ENCODE measurements at places on chromosomes 5 and 9. TPM values are rescaled to one million over a fixed set of nuclear protein-coding genes. Genes with fewer than 3 reads are reported as not detected.

CCDC192 gene
- total RNA-seq, result not detected

PPP2R2B gene
- total RNA-seq, result 0.19 TPM

CYSRT1 gene
- 0.41 TPM for total RNA-seq

CCDC183 gene
- 0.48 TPM for total RNA-seq

SHISAL2B gene
- total RNA-seq, result not detected

WNK2 gene
- 0.06 TPM for total RNA-seq

IFNA16 gene
- not detected for total RNA-seq

PCDHGB1 gene
- 0.82 TPM for total RNA-seq

SLC34A1 gene
- not detected for total RNA-seq

RNF44 gene
- total RNA-seq, result 12.6 TPM

RIC1 gene
- 36.7 TPM for total RNA-seq

SH2D3C gene
- 94.0 TPM for total RNA-seq

DRD1 gene
- total RNA-seq, result not detected

ENTPD2 gene
- not detected for total RNA-seq

BARX1 gene
- total RNA-seq, result not detected

HCN1 gene
- total RNA-seq, result not detected

LRRC26 gene
- total RNA-seq, result not detected

GRCh38 chr9:131277287-131277909 lies 1.1 kb upstream of the FAM78A start:
- DNase-seq, result no peak

- no peak for DNase-seq
These were observed 779.4 kb downstream of the SEMA5A start for GRCh38 chr5:8766448-8766847.

- no peak for DNase-seq
These were observed 72.0 kb upstream of the STXBP1 start for GRCh38 chr9:127539982-127540663.

DNA sequence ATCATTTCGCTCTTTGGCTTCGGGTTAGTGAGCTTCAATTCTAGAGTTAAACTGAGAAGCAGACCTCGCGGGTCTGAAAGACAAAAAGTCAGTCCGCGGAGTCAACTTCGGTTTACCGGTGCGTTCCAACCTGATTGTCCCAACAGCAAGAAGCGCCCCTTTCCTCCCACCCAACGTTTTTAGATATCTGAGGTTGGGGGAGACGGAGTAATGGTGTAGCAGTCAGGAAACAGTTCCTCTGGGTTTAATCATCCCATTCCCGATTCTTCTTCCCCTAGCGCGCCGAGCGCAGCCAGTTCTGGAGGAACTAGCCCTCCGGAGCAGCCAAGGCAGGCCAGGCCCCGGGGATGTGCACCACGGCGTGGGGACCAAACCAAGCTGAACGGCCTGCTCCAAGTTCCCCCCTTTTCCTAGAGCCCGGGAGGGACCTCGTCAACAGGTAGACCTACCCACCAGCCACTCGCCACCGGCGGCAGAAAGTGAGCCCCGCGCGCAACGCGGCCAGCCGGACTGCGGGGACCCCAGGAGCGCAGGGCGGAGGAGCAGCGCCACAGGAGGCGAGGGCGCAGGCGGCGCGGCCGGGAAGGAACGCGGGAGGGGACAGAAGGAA lies 622 bp upstream of the ISL1 start:
- no peak for DNase-seq

DNA sequence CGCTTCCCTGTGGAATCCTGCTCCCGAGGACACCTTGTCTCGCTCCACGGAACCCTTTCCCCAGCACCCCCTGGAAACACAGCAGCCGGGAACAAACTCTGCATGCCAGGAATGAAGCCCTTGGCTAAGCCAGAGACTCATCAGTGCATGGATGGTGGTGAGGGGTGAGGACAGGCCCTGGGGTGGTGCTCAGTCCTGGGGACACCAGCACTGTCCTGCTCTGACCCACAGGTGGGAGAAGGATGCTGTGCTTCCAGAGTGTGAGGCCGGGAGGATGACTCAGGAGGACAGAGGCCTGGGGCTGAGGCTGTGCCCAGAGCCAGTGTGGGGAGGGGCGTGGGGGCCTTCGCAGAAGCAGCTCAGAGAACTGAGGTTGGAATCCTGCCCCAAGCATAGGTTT lies 11.2 kb upstream of the EGR1 start:
- no peak for DNase-seq

DNA sequence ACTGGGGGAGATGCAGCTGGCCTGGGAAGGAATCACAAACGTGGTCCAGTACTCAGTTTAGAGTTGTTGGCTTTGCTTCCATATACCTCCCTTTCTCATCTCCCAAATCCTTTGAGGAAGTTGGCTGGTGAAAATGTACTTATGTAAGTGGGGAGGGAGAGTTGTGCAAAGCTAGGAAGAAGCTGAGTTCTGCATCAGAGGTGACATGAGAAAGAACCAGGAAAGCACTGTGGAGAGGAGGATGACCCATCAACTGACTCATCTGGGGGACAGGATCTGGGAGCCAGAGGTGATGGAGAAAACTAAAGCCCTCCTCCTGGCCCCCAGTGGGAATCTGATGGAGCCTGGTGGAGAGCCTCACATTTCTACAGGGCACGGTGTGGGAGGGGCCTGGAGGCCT lies 16.2 kb downstream of the KCNMB1 start:
- no peak for DNase-seq

- DNase-seq, result no peak
These were observed 188.7 kb downstream of the FBXL17 start for GRCh38 chr5:108193021-108193795.

GRCh38 chr9:135478829-135479468 lies 633 bp upstream of the PPP1R26 start:
- DNase-seq, result no peak

DNA sequence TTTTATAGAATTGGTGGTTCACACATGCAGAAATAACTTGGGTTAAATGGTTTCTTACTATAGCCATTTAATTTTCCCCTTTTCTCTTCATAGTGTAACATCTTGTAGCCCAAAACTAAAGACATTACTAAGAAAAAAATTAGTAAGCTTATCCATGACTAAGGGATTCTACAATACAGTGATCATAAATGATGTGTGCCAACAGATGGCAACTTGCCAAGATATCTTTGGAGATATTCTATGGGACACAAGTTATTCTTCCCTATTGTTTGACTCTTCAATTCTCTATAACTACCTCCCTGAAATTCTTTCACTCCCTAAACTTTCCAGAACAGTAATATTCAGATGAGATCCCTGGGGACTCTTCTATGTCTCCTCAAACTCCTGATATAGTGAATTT lies 580.6 kb downstream of the PTPRD start:
- DNase-seq, result no peak

- no peak for DNase-seq
These were observed 52.4 kb downstream of the SEC61B start for GRCh38 chr9:99274495-99274894.

DNA sequence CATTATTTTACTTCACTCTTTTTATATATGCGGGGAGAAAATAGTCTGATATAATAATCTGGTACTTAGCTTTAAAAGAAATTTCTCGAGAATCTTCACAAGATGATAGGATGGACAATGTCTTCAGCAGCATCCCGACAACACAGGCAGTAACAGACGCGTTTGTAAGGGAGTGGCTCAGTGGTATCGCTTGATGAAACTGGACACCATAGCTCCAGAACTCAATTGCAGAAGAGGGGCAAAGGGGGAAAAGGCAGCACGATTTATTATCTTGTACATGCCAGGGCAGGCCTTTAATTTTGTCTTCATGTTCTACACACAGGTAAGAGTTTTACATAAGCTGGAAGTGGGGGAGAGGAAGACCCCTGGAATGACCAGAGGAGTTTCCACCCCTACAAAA lies 15.7 kb downstream of the IL4 start:
- DNase-seq, result no peak

GRCh38 chr5:115179394-115180164 lies 9.9 kb upstream of the TRIM36 start:
- DNase-seq, result no peak

DNA sequence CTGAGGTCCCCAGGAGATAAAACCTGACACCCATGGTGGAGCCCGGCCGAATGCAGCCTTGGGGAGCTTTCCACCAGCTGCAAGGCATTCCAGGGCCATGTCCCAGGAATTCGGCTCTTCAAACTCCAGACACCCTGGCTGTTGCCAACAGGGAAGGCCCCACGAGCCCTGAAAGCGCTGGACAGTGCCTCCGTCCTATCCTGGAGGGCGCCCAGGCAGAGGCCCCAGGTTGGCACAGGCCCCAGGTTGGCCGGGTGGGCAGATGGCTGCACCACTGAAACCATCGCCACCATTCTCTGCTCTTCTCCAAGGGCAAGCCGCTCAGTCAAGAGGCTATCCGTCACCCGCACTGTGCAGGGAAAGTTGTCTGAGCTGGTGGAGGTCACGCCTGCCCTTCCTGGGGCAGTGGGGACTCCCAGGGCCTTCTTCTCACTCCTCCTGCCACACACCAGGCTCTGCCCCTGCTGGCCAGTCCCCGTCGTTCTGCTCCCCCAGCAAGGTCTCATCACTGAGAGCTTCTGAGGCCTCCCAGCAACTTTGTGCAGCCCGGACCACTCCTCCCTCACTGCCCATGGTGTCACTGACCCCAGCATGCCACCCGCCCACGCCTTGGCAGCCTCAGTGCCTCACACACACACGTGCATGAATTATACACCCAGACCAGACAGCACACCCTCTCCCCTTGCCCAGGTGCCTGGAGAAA lies 21.2 kb downstream of the SLC6A3 start:
- no peak for DNase-seq

- no peak for DNase-seq
These were observed 19.5 kb downstream of the MARCHF6 start for GRCh38 chr5:10372726-10373709.

GRCh38 chr5:72185496-72186329 lies 78.4 kb downstream of the MAP1B start:
- no peak for DNase-seq

GRCh38 chr5:69078921-69079540 lies 14.8 kb upstream of the SLC30A5 start:
- no peak for DNase-seq

DNA sequence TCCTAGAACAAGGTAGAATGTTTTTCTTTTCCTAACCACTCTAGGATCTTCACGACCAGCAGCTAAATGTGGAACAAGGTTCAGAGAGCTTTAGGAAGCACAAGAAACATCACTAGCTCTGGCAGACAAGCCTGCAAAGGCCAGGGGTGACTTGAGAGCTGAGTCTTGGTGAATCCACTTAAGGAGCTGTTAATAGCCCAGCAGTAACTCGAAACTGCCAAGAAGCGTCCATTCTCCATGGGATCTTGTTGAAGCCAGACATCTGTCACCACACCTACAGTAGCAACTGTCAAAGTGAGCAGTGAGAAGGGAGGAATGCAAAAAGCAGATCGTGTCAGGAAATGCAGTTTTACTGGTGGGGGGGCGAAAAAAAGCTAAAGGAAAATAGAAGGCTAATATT lies 87.2 kb downstream of the ATPSCKMT start:
- no peak for DNase-seq

DNA sequence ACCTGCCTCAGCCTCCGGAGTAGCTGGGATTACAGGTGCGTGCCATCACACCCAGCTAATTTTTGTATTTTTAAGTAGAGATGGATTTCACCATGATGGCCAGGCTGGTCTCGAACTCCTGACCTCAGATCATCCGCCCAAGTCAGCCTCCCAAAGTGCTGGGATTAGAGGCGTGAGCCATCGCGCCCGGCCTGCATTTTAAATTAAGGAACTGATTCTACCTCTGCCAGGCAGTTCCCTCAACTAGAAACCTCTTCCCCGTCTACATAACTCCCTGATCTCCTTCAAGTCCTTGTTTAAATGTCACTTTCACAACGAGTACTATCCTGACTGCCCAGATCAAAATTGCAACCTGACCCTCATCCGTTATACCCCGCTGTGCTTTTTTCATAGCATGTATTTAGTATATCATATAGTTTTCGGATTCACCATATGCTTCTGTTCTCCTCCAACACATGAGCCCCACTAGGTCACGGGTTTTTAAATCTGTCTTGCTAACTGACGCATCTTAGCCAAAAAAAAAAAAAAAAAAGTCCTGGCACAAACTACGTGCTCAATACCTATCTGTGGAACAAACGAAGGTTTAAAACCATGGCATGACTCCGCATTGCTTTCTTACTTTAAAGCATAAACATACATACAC lies 858 bp upstream of the SOWAHA start:
- no peak for DNase-seq

DNA sequence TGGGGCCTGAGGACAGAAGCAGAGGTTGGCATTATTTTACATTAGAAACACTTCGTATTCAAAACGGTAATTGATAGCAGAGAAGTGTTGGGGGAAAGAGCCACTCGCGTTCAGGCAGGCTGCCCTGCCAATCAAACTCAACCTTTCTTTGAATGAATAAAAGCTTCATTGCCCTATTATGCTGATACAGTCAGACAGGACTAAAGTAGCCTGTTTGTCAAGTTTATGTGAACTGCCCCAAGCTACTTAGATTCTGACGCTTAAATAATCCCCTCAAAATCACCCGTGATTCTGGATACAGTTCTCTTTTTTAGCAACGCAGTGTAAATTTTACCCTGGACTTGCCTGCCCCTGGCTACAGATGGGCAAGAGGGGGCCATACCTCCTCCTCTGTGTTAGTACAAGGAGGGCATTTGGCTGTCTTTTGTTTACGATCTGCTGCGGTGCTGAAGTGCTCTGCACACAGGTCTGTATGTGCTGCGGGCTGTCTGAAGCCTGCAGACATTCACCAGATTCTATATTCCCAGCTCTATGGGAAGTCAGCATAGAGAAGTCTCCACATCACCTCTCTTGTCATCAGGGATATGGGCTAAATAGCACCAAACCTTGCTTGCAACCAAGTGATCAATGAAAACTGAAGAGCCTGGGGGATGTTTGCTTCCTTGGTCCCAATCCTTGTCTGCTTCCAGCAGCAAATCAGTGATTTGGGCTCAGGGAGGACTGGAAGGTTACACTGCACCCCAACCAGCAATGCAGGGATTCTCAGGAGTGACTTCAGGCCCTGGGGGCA lies 218.4 kb downstream of the EBF1 start:
- no peak for DNase-seq

GRCh38 chr5:40775085-40775845 lies 19.5 kb upstream of the TTC33 start:
- no peak for DNase-seq

All from glomerular endothelial cell (primary cell).